ENCODE measurements at places on chromosomes 4 and X. TPM values are rescaled to one million over a fixed set of nuclear protein-coding genes. Genes with fewer than 3 reads are reported as not detected.

DNA sequence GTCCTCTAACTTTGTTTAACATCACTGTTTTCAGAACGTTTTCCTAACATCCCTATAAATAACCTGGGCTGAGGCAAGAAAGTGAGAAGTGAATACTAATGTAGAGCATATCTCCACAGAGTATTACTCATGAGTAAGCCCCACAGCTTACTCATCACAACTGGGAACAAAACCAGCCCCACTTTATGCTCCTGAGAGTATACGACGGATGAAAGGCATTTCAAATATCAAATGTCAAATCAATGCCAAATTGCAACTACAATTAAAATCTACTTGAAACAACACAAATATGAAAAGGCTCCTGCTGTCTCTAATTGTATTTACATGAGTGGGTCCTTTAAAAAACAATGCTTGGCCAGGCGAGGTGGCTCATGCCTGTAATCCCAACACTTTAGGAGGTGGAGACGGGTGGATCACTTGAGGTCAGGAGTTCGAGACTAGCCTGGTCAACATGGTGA is 41.2 kb downstream of the SH3RF1 start:
- peak; percentile 95 for DNase-seq

- DNase-seq: no peak
Observed at GRCh38 chrX:2387614-2388239, 113.0 kb downstream of the DHRSX start.

DNA sequence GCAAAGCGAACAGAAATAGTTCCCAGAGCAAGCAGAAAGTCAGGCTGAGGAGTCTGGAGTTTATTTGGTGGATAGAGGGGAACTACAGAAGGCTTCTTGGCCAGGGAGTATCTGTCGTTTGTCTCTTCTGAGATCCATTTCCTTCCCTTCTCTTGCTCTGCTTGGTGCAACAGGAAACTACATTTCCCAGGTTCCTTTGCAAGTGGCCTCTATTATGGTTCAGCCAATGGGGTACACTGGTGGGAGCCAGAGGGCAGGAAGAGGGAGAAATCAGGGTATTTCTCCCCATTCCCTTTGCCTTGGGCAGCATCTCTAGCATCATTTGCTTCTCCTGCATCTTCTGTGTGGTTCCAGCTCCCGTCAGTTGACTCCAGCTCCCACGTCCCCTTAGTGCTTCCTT is 142.1 kb downstream of the BCOR start:
- DNase-seq: no peak

GRCh38 chr4:35358001-35358584 is 886.2 kb downstream of the ARAP2 start:
- DNase-seq: no peak

The NDUFC1 gene
- polyA plus RNA-seq: 222 TPM

DNA sequence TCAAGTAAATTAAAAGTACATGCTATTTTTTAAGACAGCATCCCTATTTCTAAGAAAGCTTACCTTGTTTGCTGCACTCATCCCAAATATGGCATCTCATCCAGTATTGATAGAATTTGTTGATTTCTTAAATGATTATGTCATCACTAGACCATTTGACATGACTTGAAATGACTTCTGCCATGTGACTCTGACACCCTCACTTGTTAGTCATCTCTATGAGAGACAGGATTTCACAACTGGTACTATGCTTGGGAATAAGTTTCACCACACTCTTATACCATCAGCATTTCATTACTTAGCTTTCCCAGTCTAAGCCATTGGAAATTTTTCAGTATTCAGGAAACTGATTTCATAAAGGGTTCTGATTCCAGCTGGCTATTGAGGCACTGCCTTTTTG is 55.3 kb downstream of the TMPRSS11F start:
- peak; percentile 43 for DNase-seq

- DNase-seq: no peak
Observed at GRCh38 chr4:145530662-145531061, 49.0 kb downstream of the SMAD1 start.

GRCh38 chrX:135408794-135409193 is 12.9 kb upstream of the SMIM10L2A start:
- DNase-seq: no peak
